ENCODE measurements at places on chromosomes 2 and 18.

DNA sequence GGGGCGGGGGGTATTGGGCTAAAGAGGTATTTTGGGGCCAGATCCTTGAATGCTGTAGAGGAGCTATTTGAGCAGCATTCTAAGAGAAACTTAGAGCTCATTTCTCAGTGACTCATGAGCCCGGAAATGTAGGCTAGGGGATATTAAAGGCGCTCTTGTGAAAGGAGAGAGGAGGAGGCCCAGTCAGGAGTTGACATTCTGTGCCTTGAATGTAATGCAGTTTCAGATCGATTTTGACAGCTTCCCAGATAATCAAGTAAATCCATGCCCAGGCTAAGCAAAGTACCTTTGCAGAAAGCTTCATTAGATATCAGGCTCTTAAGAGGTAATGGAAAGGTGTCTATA is 1.5 kb downstream of the CAB39 start:
- no peak for DNase-seq

GRCh38 chr18:49842656-49843055 is 29.3 kb upstream of the ACAA2 start:
- peak; percentile 85 for DNase-seq

GRCh38 chr18:45667056-45667736 is 51.9 kb downstream of the SLC14A2 start:
- no peak for DNase-seq

GRCh38 chr2:239814861-239815601 is 210.1 kb downstream of the NDUFA10 start:
- DNase-seq, result no peak
